ENCODE measurements at places on chromosomes 16 and 17. TPM values are rescaled to one million over a fixed set of nuclear protein-coding genes. Genes with fewer than 3 reads are reported as not detected.

Gene SKAP1
- not detected for total RNA-seq

Gene BLTP2
- 112 TPM for total RNA-seq

Gene TPSB2
- not detected for total RNA-seq

Gene SECTM1
- total RNA-seq, result 2.1 TPM

Gene ADAD2
- total RNA-seq, result not detected

Gene CCL13
- total RNA-seq, result not detected

GRCh38 chr17:20779521-20779920 lies 200.0 kb downstream of the CDRT15L2 start:
- peaks cover 19% of the 10 kb centered on the region for H3K4me1 ChIP-seq
- H3K27me3 ChIP-seq, result no peaks in the 10 kb centered on the region
- no peaks in the 10 kb centered on the region for H3K36me3 ChIP-seq
- DNase-seq, result no peak
- H3K4me3 ChIP-seq, result no peak overlapping the region
- H3K27ac ChIP-seq, result no peak overlapping the region

DNA sequence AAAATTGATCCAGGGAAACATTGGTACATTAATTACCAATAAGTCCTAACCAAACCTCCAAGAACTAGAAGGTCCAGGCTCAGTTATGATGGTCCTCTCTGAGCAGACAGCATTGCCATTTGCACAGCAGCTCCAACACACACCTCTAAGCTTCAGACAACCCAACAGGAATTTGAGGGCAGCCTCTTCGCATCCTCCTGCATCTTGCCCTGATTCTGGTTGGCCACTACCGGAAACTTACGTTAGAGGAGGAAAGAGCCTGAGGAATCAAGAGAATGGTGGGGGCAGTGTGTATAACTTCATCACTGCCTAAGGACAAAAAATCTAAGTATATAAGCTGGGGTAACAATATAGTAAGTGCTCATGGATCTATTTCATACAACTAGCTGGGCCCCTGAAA lies 15.7 kb downstream of the FAM117A start:
- H3K4me1 ChIP-seq, result no peaks in the 10 kb centered on the region
- H3K4me3 ChIP-seq, result no peak overlapping the region
- no peaks in the 10 kb centered on the region for H3K27me3 ChIP-seq

DNA sequence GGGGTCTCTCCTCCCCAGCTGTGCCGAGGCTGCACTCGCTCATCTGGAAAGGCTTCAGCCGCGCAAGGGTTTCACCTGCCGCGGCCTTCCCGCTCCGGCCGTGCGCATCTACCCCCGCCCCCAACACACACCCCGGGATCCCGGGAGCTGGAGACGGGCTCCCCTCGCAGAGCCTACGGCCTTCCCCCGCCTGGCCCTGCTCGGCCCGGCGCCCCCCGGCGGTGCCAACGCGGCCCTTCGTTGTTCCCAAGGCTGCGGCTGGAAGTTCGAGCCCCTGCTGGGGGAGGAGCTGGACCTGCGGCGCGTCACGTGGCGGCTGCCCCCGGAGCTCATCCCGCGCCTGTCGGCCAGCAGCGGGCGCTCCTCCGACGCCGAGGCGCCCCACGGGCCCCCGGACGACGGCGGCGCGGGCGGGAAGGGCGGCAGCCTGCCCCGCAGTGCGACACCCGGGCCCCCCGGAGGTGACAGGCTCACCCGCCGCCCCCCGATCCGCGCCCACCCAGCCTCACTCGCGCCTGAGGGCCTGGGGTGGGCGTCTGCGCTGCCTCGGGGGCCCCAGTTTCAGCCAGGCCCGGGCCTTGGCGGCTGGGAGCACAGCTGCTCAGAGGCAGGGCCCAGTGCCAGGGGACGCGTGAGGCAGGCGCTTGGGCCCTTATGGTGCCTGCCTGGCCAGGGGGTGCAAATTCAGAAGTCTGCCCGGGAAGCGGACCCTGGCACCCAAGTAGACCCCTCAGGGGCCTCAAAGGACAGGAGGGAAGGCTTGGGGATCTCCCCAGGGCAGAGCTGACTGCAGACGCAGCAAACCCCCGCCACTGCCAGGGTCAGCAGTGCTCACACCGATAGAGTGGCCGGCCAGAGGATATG lies 11.2 kb downstream of the GALK1 start:
- H3K4me1 ChIP-seq, result peaks cover 14% of the 10 kb centered on the region
- H3K4me3 ChIP-seq, result peak overlapping the region; percentile 28
- DNase-seq, result no peak
- no peaks in the 10 kb centered on the region for H3K27me3 ChIP-seq
- H3K36me3 ChIP-seq, result no peaks in the 10 kb centered on the region
- no peak overlapping the region for H3K27ac ChIP-seq

- peaks cover 3% of the 10 kb centered on the region for H3K36me3 ChIP-seq
- no peak for DNase-seq
- H3K4me3 ChIP-seq, result peak overlapping the region; percentile 69
- peaks cover 10% of the 10 kb centered on the region for H3K27me3 ChIP-seq
- peaks cover 36% of the 10 kb centered on the region for H3K4me1 ChIP-seq
Measured at GRCh38 chr17:7445619-7445968, 733 bp downstream of the CHRNB1 start.

GRCh38 chr17:57424777-57425188 lies 168.5 kb downstream of the MSI2 start:
- H3K4me1 ChIP-seq, result peaks cover 31% of the 10 kb centered on the region
- DNase-seq, result no peak
- H3K27me3 ChIP-seq, result no peaks in the 10 kb centered on the region
- H3K27ac ChIP-seq, result no peak overlapping the region
- peaks cover 2% of the 10 kb centered on the region for H3K36me3 ChIP-seq

GRCh38 chr16:85137323-85138072 lies 25.2 kb upstream of the CIBAR2 start:
- DNase-seq, result no peak
- H3K4me3 ChIP-seq, result peak overlapping the region; percentile 35

GRCh38 chr17:80499961-80500665 lies 23.7 kb upstream of the NPTX1 start:
- no peaks in the 10 kb centered on the region for H3K36me3 ChIP-seq
- DNase-seq, result no peak
- peaks cover 47% of the 10 kb centered on the region for H3K4me1 ChIP-seq
- no peak overlapping the region for H3K4me3 ChIP-seq
- no peaks in the 10 kb centered on the region for H3K27me3 ChIP-seq
- H3K27ac ChIP-seq, result no peak overlapping the region

DNA sequence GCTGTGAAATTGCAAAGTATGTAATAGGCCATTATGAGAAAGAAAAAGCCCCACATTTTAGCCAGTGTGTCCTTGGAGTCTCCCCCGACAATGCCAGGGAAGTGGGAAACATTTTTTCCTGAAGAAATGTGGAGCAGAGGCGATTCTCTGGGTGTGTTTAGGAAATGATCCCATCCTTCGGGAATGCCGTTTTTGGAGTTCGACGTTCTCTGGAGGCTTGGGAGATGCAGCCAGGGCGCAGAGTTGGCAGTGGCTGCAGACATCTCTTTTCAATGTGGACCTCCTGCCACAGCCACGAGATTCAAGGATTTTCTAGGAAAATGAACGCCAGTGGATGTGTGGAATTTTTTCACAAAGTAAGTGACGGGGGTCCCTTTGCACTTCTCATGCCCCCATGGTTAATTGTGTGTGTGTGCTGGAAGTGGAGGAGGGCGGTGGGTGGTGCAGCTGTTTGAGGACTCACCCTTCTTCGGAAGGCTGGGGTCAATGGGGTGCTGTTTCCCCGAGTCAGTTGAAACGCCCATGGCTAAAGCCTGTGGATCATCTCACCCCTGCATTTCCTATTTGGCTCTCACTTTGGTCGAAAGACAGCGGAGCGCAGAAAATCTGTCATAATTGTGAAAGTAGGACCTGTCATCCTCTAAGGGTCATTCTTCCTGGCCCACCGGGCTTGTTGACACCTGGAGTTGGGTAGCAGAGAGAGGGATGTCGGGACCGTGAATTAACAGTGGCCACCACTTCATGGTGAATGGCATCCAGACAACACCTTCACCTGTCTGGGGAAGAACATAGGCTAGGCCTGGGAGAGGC lies 73.2 kb downstream of the CMIP start:
- peak overlapping the region; percentile 76 for H3K27ac ChIP-seq
- H3K4me1 ChIP-seq, result peaks cover 38% of the 10 kb centered on the region
- H3K36me3 ChIP-seq, result no peaks in the 10 kb centered on the region
- H3K27me3 ChIP-seq, result no peaks in the 10 kb centered on the region
- peak; percentile 68 for DNase-seq

DNA sequence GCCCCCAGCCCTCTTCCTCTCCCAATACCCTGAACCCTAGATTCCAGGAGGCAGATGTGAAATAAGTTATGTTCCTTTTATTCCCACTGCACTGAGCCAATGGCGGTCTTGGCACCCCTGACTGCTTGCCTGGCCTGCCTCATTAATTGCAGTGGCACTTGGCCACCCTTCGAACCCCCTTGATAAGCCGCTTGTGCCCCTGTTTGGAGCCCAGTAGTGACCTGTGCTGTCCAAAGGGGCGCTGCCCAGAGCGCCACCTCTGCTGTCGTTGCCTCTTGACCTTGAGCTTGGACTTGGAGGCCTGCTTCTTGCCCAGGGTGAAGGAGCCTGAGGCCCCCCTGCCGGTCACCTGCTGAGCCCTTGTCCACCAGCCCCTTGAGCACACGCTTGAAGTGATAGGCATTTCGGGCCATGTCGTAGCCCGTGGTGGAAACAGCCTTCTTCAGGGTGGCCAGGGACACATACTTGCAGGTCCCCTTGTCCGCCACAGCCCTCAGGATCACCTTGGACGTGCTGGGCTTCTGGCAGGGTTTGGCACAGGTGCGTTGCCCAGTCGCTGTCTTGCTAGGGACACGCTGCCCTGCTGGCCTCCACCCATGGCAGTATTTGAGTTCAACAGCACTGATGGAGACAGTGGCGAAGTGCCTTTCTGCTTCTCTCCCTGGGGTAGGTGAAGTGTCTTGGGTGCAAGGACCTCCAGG lies 5.7 kb downstream of the SGCA start:
- no peaks in the 10 kb centered on the region for H3K27me3 ChIP-seq
- peaks cover 57% of the 10 kb centered on the region for H3K4me1 ChIP-seq
- DNase-seq, result no peak
- H3K27ac ChIP-seq, result peak overlapping the region; percentile 69
- H3K4me3 ChIP-seq, result no peak overlapping the region

- DNase-seq, result no peak
- H3K4me1 ChIP-seq, result peaks cover 17% of the 10 kb centered on the region
- peaks cover 1% of the 10 kb centered on the region for H3K36me3 ChIP-seq
- peak overlapping the region; percentile 65 for H3K4me3 ChIP-seq
Measured at GRCh38 chr16:87603684-87604633, 1.7 kb downstream of the JPH3 start.

- H3K27me3 ChIP-seq, result no peaks in the 10 kb centered on the region
- H3K4me1 ChIP-seq, result peaks cover 16% of the 10 kb centered on the region
- H3K27ac ChIP-seq, result peak overlapping the region; percentile 85
- H3K36me3 ChIP-seq, result no peaks in the 10 kb centered on the region
- no peak overlapping the region for H3K4me3 ChIP-seq
Measured at GRCh38 chr17:37671824-37672547, 28.7 kb upstream of the DDX52 start.

Data from chondrocyte (in vitro differentiated cells).